ENCODE measurements at places on chromosomes 1 and 21.

DNA sequence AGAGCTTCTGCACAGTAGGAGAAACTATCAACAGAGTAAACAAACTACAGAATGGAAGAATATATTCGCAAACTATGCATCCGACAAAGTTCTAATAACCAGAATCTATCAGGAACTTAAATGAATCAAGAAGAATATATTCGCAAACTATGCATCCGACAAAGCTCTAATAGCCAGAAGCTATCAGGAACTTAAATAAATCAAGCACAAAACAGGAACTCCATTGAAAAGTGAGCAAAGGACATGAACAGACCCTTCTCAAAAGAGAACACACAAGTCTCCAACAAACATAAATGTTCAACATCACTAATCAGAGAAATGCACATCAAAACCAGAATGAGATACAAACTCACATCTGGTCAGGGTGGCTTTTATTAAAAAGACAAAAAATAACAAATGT is 126.9 kb downstream of the VAV3 start:
- no peak for DNase-seq

GRCh38 chr1:183148599-183148998 is 37.5 kb upstream of the LAMC2 start:
- no peak for DNase-seq

DNA sequence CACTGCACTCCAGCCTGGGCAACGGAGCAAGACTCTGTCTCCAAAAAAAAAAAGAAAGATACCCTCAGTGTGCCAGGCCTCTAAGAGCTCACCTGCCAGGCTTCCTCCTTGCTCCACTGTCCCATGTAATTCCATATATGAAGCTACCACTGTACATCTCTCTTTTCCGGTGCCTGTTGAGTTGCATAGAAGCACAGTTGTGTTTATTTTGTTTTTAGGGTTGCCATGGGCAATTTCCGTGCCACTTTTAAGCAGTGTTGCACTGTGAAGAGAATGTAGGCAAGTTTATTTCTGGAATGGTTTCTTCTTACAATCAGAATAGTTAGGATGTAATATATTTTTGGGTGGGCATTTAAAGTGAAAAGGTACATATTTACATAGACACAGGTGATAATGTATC is 23.3 kb downstream of the MR1 start:
- no peak for DNase-seq

GRCh38 chr1:54353959-54354358 is 52.2 kb downstream of the SSBP3 start:
- DNase-seq: no peak

GRCh38 chr1:164709541-164710278 is 150.7 kb downstream of the PBX1 start:
- DNase-seq: no peak

All from stimulated activated CD4-positive, alpha-beta T cell treated with anti-CD3 and anti-CD28 coated beads, Interleukin-1b, Interleukin-23, amount 100 ng/mL, for 1 hour (primary cell).